ENCODE measurements at places on chromosomes 12 and 14.

DNA sequence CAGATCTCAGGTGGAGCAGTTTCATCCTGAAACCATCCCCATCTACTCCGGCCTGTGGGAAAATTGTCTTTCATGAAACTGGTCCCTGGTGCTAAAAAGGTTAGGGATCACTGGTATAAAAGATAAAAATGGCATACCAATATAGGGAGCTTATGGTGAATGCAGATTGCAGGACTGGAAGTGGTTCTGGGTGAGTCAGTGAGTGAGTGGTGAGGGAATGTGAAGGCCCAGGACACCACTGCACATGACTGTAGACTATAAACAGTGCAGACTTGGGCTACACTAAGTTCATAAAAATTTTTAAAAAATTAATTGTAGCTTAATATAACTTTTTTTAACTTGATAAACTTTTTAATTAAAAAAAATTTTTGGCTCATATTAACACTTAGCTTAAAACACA, 67.0 kb upstream of the RD3L start:
- DNase-seq: no peak

DNA sequence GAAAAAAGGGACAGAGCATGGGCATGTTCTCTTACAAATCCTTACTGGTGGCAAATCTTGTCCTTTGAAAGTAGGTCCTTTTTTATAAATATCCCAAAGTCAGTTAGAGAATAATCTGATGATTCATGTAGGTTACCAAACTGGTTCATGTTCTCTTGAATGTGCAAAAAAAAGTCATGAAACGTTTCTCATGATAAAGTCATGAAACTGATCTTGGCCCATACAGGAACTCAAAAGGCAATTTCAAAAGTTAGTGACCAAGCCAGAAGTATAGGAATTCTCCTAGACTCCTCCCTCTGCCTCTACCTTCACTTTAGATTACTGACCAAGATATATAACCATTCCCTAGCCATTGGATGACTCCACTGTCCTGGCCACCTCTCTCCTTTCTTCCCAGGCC, 27.3 kb upstream of the SPTSSA start:
- no peak for DNase-seq

- no peak for DNase-seq
Observed at GRCh38 chr12:130145731-130146130, 16.5 kb upstream of the FZD10 start.

GRCh38 chr14:103391048-103391447, 5.8 kb downstream of the MARK3 start:
- DNase-seq: no peak

DNA sequence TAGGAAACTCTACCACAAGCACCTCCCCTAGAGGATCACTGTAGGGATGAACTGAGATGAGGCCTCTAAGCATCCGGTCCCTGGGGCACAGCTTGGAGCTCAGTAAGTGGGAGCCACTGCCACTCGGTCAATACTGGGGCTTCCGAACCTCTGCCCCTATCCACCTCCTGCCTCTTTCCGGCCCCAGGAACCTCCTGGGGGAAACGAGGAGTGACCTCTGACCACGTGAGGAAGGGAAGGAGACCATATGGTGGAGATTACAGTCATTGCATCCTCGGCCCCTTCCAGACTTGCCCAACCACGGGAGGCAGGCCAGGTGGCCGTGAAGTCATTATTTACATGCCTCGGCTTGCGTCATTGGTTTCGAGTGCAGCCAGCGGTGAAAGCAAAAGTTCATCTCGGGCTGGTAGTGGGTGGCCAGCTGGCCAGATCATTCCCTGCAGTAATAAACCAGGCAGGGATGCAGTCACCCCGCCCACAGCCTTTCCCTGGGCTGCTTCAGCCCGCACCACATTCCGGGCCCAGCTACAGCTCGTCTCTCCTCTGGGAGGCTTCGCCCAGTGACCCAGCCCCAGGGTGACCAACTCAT, 65.4 kb downstream of the C14orf132 start:
- no peak for DNase-seq

- no peak for DNase-seq
Observed at GRCh38 chr12:111038941-111039340, 118.6 kb upstream of the MYL2 start.

GRCh38 chr14:91415794-91416743, 1.6 kb downstream of the CCDC88C start:
- no peak for DNase-seq
